NCI-H1930 (cell line): ENCODE measurements at places on chromosomes 1 and 21.

DNA sequence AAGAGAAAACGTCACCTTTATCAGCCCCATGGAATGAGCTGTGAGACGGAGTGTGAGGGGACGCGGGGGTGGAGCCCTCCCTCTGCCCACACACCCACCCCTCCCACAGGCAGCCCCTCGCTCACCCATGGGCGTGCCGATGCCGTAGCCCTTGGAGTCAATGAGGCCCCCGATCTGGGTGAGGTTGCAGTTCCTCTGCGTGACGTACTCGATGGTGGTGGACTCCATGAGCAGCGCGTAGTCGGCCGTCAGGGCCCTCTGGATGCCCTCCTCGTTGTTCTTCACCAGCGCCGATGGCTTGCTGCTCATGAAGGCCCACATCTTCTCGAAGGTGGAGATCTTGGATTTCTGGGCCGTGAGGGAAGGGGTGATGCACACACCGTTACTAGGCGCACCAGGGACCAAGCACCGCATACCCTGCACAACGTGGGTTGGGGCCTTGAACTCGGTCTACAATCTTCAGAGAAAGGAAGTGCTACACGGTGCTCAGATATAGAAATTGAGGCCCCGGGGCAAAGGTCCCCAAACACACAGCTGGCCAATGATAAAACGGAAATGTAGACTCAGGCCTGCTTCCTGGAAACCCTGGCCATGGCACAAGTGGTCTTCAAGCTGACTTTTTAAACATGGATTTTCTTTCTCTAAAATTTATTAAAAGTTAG lies 228.2 kb downstream of the GRIK3 start:
- DNase-seq = no peak

DNA sequence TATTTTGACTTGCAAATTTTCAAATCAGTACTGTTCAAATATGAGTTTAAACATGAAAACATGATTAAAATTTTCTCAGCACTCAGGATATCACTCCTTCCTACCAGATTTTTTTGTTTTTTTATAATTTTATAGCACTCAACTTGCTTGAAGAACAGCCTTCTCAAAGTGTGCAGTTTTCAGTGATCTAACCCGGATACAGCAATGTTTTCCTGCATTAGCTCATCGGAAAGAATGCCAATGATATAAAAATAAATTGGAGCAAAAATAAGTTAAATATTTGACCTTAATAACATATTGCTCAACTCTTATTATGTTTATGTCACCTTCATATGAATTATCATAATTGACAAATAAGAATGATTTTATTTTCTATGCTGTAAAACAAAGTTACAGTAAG lies 766.8 kb downstream of the USP25 start:
- no peak for DNase-seq

DNA sequence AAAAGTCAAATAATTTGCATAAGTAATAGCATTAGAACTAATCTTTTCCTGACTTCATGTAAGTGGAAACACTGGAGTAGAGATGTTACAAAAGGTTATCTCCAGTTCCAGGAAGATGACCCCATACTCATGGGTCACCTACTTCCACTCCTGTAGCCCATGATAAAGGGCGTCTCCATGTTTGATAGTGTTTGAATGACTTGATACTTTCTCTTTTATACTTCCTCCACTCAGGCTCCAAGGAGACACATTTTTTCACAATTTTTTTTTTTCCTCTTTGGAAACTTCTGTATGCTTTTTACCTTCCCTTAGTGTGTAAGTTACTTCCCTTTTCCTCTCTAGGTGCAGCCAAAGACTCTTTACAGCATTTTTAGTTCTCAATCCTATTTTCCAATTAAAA lies 382.1 kb upstream of the B3GALT2 start:
- DNase-seq = no peak

DNA sequence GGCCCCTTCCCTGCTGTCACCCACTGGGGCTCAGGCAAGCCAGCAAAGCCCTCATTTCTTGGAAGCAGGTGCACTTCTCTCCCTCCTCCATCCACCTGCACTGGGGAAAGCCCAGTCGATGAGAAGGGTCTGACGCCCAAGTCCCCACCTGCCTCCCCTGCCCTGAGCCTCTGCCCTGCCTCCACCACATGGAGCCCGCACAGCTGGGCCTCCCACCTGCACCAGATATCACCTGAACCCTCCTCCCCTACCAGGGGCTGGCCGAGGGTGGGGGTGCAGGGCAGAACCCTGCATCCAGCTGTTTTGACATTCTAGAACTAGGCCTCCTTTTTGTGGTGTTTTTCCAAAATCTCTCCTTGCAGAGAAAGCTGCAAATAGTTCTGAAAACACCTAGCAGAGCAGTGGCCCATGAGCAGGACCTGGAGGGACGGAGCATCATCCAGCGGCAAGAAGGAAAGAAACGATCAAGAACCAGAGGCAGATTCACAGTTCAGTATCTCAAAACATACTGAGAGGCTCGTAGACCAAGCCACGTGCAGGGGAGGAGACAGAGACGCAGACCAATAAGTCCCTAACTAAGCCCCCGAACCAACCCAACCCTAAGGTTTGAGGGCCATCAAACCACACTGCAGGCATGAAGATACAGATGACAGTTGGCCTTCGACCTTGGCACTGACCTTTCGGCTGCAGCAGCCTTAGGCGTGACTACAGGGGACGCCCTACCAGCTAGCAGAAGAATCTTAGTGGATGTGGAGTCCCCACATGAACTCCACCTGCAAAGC lies 16.7 kb downstream of the CHD5 start:
- DNase-seq = no peak

DNA sequence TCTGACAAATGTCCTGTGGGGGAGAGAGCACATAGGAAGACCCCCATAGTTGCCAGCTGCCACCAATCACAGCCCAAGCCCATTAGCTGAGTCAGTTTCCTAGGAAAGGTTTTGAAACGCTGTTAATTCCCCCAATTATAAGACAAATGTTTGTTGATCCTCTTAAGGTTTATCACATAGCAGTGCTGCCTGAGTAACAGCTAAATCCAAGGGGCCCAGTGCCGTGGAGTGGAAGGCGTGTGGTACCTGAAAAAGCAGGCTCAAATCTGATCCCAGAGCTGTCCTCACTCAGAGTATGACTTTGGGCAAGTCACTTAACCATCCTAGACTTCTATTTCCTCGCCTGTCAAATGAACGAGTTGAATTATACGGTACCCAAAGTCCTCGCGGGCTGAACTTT lies 69.5 kb downstream of the GRIK3 start:
- no peak for DNase-seq

DNA sequence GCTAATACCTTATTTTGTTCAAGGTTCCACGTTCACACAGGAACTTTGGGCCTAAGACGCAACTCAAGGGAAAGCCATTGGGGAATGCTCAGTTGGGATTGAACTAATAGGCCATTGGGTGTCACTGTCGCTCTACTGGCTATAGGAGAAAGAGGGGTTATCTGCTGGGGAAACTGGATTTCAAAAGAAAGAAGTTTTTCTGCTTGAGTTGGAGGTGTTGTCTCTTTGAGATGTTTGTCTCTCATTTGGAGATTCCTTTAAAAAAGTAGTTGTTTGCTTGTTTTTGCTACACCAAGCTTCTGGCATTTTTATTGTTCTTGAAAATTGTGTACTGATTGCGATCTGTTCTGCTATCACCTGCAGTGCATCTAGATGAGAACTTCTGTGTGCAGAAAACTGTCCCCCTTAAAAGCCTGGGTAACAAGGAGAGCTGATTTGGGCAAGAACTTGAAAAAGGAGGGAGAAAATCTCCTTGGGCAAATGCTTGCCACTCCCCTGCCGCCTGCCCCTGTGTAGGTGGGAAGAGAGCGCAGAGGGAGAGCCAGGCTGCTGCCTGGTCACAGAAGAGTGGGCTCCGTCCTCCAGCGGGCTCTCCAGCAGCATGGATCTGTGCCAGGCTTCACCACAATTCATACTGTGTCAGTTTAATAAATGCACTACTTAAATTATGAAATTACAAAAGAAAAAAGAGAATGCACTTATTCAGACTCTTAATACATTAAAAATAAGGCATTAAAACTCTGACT lies 39.9 kb downstream of the PEX14 start:
- DNase-seq = peak; percentile 25

- DNase-seq = no peak
Measured at GRCh38 chr1:156123356-156124196, 9.1 kb downstream of the LMNA start.

DNA sequence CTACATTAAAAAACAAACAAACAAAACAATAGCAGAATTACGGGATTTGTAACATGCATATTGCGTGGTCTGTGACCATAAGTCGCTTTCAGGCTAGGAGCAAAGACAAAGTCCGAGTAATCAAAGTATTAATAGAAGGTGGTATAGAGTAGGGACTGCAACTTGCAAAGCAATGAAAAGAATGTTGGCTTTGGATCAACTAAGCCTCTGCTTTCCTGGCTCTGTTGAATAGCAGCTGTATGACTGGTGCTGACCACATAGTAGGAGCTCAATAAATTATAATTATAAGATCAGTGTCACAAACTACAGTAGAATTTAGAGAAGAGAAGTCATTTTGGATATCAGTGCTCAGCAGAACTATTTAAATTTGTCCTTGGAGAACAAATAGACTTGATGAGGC lies 586.4 kb downstream of the DPYD start:
- DNase-seq = no peak

- no peak for DNase-seq
Measured at GRCh38 chr21:25717491-25718147, 17.1 kb downstream of the ATP5PF start.

DNA sequence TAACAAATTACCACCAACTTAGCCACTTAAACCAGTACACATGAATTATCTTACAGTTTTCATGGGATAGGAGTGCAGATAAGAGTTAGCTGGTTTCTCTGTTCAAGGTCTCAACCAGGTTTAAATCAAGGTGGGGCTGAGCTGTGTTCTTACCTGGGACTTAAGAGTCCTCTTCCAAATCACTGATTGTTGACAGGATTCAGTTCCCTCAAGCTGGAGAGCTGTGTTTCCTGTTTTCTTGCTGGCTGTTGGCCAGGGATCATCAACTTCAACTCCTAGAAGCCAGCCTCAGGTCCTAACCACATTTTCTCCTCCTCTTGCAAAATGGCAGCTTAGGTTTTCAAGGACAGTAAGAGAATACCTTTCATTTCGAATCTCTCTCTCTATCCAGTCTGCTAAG lies 123.8 kb upstream of the CHRM3 start:
- no peak for DNase-seq

- DNase-seq = peak; percentile 8
Measured at GRCh38 chr1:233518344-233518743, 95.6 kb upstream of the KCNK1 start.

DNA sequence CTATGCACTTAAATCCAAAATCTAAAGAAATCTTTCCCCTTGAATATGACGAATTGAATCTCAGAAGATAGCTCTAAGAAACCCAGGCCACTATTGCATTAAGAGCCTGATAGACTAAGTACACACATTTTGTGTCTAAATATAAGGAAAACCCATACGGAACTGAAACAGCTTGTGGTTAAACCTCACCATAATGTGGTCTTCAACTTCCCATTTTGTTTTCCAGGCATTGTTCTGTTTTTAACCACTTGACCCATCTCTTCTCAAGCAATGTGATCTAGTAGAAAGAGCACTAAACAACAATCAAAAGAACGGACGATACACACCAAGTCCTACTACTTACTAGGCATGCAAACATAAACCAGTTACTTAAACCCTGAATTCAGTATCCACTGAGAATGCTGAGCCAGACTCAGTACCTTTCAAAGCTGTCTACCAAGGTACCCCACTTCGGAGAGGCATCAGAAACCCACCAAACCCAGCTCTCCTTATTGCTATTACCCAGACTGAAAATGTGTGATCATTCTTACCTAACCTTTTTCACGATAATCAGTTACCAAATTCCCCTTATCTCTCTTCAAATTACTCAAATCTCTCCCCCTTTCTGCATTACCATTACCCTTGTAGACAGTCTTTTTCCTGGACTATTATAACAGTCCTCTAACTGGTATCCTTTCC lies 12.8 kb downstream of the OTUD7B start:
- no peak for DNase-seq

- DNase-seq = no peak
Measured at GRCh38 chr1:5067246-5067645, 412.8 kb downstream of the AJAP1 start.

GRCh38 chr1:154808261-154808908 lies 61.7 kb downstream of the KCNN3 start:
- DNase-seq = no peak

DNA sequence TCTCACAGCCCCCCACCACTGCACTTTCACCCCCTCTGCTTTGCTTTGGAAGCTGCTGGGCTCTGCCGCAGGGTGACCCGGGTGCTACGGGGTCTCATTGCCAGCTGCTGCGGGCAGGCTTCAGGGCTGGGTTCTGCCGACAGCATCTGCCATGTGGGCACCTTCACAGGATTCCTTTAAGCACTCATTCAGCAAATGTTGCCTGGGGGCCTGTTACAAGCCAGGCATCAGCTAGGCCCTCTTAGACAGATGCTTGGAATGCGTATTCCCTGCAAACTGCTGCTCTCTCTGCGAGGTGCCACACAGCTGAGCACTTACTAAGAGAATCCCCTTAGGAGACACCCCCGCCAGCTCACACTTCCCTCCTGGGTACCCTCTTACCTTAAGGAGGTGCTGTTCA lies 29.2 kb downstream of the COL16A1 start:
- DNase-seq = no peak

DNA sequence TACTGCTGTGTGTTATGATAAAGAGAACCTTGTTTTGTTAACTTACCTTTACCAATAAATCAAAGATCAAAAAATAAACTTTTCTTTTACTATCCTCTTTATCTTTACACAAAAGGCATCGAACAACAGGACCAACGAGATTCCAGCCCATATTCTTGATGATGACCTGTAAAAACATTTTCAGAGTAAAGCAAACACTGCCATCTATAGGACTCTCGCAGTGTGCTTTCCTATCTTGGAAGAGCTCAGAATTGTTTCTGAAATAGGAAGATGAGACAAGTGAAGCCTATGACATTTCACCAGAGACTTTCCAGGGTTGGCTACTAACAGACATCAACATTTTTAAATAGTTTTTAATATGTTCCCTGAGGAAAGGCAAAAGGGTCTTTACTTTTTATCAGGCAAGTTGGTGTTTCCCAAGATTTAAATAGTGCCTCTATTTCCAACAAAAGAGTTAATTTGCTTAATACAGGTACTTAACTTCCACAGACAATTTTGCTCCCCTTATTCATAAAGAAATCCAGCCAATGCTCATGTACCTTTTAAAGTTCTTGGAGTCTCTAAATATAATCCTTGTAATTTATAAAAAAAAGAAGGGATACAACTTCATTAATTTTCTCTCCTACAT lies 7.3 kb downstream of the GLMN start:
- peak; percentile 37 for DNase-seq

- no peak for DNase-seq
Measured at GRCh38 chr1:243482141-243483022, 226.5 kb downstream of the SDCCAG8 start.

GRCh38 chr1:206578068-206578977 lies 33.9 kb downstream of the EIF2D start:
- no peak for DNase-seq

DNA sequence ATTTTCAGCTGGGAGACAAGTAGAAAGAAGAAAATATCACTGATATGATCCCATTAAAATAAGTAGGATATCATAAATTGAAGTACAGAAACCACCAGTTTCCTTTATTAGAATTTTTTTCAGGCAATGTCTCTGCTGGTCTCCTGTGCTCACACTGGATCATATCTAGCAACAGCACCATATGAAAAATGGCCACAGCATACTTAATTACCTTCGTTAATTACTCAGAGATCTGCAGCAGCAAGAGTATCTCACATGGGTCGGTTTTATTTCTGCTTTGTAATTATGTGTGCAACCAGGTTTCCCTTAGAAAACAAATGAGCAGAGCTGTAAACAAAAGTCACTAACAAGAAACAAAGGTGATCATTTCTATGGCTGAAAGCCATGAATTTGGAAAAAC lies 287.9 kb downstream of the LRRIQ3 start:
- no peak for DNase-seq
